ENCODE measurements at places on chromosomes 11 and 22.

GRCh38 chr11:71562120-71562519, 3.2 kb upstream of the KRTAP5-10 start:
- DNase-seq, result no peak

- DNase-seq, result no peak
Observed at GRCh38 chr11:27649800-27650199, 50.5 kb downstream of the BDNF start.

- no peak for DNase-seq
Observed at GRCh38 chr11:1473786-1474185, 12.8 kb downstream of the MOB2 start.

GRCh38 chr22:43039800-43040199, 24.9 kb upstream of the PACSIN2 start:
- DNase-seq, result no peak

- no peak for DNase-seq
Observed at GRCh38 chr22:46866591-46866990, 104.1 kb downstream of the TBC1D22A start.

GRCh38 chr11:98710026-98710425, 310.7 kb upstream of the CNTN5 start:
- no peak for DNase-seq

DNA sequence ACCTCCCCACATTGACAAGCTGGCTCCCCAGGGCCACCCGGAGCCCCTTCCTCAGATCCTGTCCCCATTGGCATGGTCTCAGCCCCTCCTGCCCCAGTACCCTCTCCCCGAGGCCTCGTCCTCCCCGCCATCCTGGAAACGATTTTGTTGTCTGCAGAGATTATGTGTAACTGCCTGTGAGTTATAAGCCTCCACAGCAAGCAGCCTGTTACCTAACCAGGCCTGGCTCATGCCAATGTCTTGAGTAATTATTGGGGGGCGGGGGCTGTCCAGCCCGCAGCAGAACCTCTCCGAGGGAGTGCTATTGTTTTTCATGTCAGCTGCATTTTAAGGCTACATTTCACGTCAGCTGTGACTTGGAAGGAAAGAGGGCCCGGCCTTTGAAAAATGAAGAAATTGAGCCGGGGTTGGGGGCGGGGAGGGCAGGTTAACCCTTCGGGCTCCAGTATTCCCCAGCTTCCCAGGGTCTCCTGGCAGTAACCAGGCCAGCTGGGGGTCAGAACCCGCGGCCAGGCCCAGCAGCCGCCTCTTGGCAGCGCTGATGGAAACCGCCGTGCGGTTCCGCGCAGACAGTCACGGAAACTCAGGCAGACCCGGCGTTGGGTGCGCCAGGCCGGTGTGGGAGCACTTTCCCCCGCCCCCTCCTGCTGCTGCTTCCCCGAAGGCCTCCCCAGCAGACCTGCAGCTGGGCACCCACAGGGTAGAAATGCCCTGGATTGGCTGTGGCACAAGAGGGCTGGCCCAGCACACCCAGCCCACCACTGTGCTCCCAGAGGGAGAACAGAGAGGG, 59.5 kb downstream of the CDKN1C start:
- no peak for DNase-seq
